NCI-H146 (cell line): ENCODE measurements at places on chromosomes 3 and 15.

DNA sequence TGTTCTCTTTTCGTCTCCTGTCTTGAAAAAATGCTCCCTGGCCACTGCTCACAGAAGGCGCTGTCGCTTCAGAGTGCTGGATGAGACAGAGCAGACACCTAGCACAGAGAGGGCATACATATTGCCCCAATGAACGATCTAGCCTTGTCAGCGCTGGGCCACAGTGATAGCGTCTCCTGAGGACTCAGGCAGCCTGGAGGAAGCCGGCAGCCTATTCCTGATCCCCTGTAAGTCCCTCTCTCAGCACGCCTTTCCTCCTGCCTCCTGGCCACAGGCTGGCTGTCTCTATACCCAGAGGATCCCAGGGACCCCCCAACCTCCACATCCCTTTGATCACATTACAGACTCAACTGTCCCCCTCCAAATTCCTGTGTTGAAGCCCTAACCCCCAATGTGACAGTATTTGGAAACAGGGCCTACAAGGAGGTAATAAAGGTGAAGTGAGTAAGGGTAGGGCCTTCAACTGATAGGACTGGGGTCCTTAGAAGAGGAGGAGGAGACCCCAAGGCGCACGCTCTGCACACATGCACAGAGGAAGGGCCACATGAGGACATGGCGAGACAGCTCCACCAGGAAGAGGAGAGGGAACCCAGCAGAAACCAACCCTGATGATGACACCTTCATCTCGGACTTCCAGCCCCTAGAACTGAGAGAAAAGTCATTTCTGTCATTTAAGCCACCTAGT lies 7.5 kb downstream of the PLA2G4F start:
- DNase-seq = no peak

- no peak for DNase-seq
These were observed 1.7 kb downstream of the INAFM2 start for GRCh38 chr15:40325188-40325587.

DNA sequence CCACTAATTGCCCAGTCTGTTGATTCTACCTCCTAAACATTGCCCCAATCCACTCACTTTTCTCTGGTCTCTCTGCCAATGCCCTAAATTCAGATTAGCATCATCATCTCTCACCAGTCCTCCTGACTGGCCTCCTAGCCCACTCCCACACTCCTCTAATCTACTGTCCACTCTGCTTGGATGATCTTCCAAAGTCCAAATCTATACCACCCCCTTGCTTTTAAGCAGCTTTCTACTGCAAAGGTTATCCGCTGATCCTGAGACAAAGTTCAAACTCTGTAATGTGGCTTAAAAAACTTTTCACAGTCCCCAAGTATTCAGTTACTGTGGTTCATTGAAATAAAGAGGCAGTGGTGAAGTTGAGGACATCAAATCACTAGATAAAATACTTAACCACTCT lies 37.6 kb downstream of the SNX4 start:
- DNase-seq = no peak

- no peak for DNase-seq
These were observed 29.5 kb downstream of the ESYT3 start for GRCh38 chr3:138463724-138464490.

- DNase-seq = no peak
These were observed 320.9 kb upstream of the ICE2 start for GRCh38 chr15:60799885-60800284.

DNA sequence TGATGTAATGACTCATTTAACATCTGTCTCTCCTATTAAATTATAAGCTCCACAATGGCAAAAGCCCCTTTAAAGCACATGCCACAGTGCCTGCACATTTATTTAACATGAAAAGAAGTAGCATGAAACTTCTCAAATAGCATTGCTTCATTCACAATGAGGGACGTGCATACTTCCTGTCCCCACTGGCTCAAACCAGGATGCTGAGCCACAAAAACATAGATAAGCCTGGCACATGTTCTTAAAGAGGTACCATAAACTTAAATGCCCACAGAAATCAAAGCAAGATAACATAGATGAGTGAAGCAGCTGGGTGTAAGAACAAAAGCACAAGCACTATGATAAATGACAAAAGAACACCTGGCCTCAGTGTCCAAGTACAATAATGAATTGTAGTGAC lies 3.8 kb downstream of the TP53BP1 start:
- peak; percentile 28 for DNase-seq

- peak; percentile 95 for DNase-seq
These were observed 65.6 kb downstream of the SYNPR start for GRCh38 chr3:63343674-63344073.

DNA sequence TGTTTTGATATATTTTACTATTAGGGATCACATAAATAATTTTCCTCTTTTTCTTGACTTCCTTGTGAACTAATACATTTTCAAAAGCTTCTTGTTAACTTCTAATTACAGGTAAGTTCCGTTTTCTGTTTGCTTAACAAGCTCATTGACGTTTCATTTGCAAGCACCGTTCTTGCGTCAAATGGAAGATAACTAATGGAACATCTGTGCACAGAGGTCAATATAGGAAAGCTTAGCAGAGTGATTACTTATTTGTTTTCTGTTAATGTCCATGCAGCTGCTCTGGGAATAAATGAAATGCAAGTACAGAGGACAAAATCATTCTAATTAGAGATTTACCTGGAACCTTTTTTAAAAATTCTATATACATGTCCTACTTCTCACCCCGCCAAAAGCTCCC lies 115.5 kb upstream of the C2CD4B start:
- peak; percentile 50 for DNase-seq

DNA sequence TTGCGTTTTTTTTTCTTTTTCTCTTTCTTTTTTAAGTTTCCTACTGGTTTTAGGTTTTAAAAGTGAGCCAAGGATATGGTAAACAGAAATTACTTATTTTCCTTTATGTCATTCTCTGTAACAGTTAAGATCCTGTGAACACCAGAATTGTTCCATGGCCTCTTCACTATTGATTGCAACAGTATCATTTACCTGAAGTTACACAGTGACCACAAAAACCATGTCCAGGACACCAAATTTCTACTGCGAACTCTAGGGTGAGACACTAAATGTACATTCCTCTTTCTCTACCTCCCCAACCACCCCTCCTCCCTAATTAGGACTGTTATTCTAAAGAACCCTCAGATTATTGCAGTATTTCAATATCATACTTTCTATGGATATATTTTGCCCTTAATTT lies 280.9 kb downstream of the FOXP1 start:
- DNase-seq = no peak

GRCh38 chr3:132840201-132840700 lies 118.0 kb upstream of the NPHP3 start:
- DNase-seq = no peak
